Activated T-cell treated with anti-CD3 and anti-CD28 coated beads, Interleukin-2, amount 50 U/mL, for 48 hours (primary cell): ENCODE measurements at places on chromosomes 7 and 10.
A peak's percentile ranks its signal among the peaks of the same experiment; 100 is the strongest.

DNA sequence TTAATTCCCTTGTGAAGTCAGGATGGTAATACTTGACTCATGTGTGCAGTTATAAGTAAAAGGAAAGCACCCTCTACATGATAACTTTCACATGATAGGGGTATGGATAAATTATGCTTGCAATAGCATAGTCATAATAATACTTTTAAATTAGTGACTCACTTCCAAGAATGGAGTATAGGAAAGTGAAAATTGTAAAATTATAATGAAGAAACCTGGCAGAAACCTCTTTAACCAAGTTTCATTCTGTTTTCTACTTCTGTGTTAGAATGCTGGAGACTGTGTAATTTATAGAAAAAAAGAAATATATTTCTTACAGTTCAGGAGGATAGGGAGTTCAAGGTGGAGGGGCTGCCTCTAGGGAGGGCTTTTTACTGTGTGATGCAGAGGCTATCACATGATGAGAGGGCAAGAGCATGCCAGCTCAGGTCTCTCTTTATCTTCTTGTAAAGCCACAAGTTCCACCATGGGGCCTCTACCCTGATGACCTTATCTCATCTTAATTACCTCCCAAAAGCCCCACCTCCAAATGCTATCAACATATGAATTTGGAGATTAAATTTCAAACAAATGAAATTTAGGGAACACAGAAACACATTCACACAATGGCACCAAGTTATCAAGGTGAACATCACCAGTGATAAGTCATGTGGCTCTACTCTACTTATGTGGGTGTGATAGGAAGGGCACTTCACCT is 43.2 kb downstream of the HDAC9 start:
- DNase-seq = no peak

DNA sequence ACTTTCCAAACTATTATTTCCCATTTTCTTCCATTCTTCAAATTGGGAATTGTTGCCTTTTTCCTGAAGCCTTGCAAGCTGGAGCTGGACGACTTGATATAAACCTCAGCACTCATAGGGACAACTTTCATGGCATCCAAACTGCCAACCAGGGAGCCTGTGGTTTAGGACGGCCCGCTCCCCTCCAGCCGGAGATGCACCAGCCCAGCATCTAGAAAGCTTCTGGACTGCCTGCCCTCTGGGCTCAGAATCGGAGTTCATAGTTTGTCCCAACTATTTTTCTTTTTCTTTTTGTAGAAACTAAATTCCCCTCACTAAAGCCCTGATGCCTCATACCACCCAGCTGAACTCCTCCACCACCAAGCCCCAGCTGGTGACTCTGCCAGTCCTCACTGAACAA is 200.3 kb downstream of the DNAJB6 start:
- DNase-seq = no peak

GRCh38 chr7:107594961-107595737 is 15.1 kb downstream of the BCAP29 start:
- no peak for DNase-seq

GRCh38 chr10:3068201-3068967 is 1.0 kb downstream of the PFKP start:
- peak; percentile 79 for DNase-seq

DNA sequence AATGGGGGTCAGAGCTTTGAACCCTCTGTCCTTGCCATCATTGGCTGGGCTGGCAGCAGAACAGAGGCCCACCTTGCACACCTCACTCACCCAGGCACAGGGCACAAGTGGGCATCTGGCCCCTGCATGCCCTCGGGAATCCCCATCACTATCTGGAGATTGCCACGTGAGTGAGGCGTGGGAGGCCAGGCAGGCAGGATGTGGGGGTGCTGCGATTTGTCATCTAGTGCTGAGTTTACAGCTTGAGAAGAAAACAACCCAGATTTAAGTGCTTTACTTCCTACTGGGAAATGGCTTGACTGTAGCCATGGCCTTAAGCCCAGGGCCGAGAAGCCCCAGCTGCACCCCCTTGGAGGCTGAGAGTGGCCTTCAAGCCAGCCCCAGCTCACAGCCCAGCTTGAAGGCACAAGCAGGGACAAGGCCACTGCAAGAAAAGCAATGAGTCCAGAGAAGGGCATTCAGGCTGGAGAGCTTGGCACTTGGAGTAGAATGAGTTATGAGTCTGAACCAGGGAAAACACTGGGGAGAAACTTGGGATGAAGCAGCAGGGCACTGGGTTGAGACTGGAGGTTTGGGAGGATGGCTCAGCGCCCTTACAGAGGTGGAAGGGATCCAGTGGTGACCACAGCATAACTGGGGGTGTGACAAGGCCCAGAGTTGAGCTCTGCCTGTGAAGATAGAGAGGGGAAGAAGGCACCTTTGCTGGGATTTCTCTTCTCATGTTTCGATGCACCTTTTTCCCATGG is 123.0 kb downstream of the CXCL12 start:
- DNase-seq = no peak

DNA sequence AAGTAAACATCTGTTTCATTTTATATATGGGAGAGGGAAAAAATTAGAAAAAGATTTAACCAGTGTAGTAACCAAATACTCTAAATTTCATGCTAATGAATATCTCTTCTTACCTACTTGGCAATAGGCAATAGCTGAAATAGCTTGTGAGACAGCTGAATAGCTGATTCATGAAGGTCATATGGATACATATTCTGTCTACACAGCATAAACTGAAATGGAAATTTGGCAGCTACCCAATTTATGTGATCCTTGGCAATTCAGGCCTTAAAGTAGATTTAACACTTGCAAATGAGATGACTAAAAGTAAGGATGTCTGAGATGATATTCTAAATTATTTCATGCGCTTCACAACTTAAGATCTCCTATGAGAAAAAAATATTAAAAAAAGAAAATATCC is 261.2 kb upstream of the SEMA3A start:
- no peak for DNase-seq

DNA sequence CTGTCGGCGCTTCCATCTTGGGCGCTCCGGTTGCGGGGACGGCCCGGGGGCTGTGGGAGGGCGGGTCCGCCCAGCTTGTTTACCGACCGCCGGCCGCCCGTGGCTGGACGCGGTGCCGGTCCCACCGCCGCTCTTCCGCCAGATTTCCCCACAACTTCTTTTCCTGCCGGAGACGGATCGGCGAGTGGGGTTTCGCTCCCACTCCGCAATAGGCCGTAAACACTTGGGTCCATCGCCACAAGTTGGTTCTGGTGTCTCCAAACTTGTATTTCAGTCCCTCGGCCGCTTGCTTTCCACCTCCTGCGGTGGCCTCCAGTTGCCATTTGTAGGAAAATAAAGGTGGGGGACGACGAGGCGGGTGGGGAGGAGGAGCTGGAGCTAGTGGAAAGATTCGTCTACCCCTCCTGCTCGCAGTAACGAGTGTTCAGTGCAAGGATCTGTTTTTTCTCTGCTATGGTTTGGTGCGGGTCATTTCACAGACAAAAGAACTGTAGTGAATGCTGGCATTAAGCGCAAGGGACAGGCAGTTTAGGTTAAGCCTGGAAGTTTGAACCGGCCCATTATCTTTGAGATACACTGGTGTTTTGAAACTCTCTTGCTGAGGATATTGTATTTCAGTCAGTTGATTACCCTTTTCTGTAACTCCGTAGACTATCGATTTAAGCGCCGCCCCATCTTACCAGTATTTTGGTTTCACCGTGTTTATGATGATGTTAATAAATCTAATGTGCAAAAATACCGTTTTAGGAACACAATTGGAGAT is 24.3 kb upstream of the ZRANB1 start:
- peak; percentile 56 for DNase-seq

DNA sequence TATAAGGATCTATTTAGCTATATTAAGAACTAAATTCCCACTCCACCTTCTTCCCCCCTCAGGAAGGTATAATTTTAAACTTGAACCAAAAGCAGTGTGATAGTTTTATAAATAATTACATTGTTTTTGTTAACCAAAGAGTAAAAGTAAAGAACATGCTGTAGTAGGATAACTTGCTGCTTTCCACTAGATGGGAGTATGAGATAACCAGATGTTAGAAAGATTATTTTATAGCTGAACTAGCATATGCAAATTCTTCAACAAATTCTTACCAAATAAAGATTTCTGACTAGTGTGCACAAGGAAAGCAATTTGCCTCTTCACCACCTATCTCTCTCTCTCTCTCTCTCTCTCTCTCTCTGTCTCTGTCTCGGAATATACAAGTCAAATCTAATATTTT is 31.8 kb downstream of the TES start:
- DNase-seq = no peak

- peak; percentile 83 for DNase-seq
Measured at GRCh38 chr10:69629897-69630650, at the start of gene FAM241B. Gene FAM241B, plus strand, starts transcription at chr10:69630247. Its CDS starts 1,497 bp downstream, at chr10:69631744.

GRCh38 chr10:32144817-32145688 is 88.8 kb upstream of the KIF5B start:
- no peak for DNase-seq

GRCh38 chr7:116595063-116595462 is 70.2 kb downstream of the CAV1 start:
- DNase-seq = no peak

DNA sequence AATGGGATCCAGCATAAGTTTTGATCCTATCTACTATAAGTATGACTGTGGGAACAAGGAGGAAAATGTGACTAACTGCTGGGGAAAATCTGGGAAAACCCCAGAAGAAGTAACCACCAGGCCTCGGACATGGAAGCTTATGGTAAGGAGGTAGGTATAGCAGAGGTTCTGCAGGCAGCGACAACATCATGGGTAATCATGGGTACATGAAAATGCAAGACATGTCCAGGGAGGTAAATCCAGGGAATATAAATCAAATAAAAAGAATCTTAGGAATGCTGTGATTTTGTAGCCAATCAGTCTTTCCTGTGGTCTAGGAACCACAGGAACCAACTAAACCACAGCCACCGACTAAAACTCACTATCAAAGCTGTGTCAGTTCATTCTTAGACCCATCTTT is 168.3 kb upstream of the NPY start:
- no peak for DNase-seq

GRCh38 chr10:132586739-132587138 is 49.2 kb downstream of the INPP5A start:
- DNase-seq = no peak

- no peak for DNase-seq
Measured at GRCh38 chr7:65001291-65001814, 5.1 kb downstream of the ERV3-1 start.
